CD4-positive, alpha-beta T cell treated with Interleukin-10 for 1 hour (primary cell): ENCODE measurements at places on chromosomes 2 and 18.
A peak's percentile ranks its signal among the peaks of the same experiment; 100 is the strongest.

DNA sequence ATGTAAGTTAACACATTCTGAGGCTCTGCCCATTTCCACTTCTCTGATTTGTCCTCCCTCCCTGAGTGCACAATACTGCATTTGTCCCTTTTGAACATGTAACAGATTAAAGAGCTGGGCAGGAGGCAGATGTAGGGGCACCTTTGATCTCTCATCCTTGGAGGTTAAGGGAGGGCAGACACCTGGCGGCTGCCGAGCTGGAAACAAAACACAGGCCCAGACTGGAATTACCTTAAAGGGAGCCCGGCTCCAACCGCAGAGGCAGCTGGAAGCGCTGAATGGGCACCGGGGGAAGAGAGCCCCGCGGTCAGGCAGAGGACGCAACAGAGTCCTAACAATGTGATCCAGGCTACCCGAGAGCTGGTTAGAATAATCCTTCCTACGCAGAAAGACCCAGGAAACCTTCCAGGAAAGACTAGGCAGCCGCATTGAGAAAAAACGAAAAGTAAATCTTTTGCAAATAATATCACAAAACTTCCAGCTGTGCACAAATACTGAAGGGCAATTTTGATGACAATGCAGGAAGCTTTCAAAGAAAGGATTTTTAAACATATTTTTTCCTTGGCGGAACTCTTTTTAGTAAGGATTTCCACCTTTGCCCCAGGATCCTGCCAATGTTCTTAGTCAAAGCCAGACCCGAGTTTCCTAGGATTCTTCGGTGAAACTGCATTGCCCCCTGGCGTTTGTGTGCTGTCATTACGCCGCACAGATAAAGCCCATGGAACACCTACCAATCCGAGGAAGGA is 216.0 kb downstream of the TGIF1 start:
- peak; percentile 82 for DNase-seq

DNA sequence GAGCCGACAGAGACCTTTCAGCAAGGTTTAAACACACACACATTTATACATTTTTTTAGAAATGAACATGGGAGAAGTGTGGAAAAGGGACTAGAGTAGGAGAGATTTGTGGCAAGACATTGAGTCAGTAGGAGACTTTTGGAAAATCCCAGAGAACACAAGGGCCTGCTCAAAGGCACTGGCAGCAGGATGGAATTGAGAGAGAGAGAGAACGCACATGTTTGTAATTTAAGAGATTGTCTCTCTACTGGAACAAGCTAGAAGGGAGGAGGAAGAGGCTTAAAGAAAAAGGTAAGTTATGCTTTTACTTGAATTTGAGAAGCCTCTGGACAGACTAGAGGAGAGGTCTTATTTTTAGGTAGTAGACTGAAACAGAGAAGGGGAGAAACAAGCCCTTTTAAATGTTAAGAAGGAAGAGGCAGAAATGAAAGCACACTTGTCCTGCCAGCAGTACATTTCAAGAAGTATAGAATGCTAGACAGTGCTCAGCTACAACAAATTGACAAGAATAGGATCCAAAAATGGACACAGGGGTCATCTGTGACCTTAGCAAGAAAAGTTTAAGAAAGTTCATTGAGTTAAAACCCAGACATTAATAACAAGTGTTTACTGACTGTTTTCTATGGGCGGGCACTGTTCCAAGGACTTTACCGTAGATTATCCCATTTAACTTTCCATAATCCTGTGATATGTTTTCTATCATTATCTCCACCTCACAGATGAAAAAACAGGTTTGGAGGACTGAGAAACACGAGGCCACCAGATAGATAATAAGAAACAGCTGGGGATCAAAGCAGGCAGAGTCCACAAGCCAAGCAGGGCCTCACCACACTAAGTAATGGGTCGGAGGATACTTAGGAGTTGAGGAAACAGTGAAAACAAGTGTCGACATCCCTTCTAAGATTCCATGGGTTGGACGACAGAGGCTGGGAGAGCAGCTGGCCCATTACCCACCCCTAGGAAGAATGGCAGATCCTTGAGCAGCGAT is 306.5 kb upstream of the NRP2 start:
- no peak for DNase-seq

- DNase-seq = no peak
Observed at GRCh38 chr2:109164739-109165221, 35.8 kb downstream of the SH3RF3 start.

GRCh38 chr2:20172273-20173055 is 52.5 kb downstream of the SDC1 start:
- DNase-seq = no peak

DNA sequence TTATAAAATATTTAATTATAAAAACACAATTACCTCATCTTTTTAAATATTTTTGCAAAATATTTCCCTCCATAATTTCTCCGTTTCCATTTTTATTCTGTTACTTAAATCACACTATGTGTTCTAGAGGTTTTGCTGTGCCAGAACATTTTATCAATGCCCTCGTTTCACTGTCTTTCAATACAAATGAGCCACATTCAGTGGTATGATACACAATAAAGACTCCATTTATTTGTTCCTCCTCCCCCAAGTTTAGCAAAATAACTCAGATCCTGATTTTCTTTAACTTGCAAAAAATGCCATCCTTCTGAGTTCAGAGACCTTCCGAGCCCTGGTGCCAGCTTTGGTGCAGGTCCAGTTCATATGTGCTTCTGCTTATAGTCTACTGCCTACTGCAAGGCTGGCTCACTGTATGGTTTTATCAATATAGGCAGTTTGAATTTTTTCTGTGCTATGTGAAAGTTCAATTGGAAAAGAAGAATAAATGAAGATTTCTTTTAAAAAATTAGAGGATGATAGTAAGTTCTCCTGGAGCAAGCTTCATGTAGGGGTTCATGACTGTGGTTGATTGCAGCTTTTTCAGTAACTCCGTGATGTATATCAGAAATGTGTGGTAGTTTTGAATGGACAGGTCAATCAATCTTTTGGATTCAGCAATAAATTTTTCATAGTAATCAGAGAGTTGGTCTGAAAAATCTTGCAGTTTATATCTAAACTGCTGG is 42.5 kb downstream of the APOB start:
- no peak for DNase-seq

DNA sequence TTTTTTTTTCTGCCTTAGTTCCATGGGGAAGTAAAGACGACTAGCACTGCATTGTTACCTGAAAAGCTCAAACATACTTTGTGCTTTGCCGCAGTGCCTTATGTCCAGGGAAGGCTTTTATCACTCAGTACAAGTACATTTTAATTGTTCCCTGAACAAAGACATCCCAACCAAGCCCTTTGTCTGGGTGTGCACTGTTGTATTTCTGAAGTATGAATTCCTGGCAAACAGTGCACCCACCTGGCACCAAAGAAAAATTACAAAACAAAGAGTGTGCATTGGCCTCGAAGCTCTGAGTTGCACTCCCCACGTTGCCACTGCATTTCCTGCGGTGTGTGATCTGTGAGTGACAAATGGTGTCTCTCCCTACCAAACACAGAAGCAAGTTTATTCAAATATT is 858.5 kb upstream of the PIK3C3 start:
- no peak for DNase-seq
